ENCODE measurements at places on chromosomes 12 and 14.

DNA sequence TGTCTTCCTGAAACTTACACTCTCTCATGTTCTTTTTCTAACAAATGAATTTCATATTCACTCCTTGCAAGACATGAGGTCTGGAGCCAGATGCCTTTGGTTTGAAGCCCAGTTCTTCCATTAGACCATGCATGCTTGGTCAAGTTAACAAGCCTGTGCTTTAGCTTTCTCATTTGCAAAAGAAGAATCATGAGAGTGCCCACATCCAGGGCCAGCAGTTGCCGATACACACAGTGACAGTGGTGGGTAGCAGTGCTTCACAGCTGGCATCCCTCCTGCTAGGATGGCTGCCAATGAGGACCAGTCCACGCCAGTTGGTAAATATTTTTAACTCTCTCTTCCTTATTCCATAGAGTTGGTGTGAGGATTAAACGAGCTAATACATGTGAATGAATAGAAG is 163.1 kb downstream of the PHLDA1 start:
- DNase-seq, result no peak

DNA sequence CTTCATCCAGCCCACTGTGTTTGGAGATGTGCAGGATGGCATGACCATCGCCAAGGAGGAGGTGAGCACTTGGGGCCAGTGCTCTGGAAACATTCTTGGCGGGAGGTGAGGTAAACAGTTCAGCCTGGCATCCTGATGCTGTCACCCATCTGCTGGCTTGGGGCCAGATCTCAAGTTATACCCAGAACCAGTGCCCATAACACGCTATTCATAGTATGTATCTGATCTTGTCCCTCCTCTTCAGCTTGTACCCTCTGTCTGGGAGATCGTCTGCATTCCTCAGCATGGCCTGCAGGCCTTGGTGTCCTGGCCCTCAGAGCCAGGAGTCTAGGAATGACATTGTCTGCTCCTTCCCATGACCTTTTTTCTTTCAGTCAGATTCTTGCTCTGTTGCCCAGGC is 31.4 kb downstream of the ALDH2 start:
- DNase-seq, result no peak

DNA sequence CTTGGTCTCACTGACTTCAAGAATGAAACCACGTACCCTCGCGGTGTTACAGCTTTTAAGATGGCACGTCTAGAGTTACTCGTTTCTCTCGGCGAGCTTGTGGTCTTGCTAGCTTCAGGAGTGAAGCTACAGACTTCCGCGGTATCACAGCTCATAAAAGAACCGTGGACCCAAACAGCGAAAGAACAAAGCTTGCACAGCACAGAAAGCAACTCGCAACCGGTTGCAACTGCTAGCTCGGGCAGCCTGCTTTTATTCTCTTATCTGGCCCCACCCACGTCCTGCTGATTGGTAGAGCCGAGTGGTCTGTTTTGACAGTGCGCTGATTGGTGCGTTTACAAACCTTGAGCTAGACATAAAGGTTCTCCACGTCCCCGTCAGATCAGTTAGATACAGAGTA is 4.2 kb upstream of the CLEC4C start:
- DNase-seq, result no peak

DNA sequence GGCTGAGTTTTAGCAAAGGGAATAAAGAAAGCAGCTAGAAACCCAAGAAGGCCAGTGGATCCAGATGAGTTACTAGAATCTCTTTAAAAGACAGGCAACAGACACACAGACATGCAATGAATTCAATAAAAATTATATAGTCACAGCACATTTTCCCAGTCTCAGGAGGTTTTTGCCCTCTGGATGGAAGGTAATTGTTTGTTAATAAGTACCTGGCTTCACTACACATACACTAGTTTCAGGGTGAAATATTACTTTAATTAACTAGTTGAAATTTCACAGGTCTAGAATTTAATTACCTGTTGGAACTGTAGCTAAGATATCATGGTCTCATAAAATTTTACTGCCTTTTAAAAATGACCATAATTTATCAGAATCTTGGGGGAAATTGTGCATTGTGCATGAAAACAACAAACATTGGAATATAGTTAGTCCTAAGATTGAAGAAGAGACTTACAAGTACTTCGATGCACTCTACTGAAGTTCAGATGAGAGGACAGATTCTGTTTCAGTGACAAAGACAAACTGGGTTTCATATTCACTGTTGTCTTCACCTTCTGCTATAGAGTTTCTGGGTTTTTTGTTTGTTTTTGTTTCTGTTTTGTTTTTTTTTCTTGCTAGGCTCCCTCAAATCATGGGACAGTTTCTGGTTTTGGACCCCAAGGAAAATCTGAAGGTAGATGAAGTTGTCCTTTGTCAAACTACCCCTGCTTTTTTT is 277.0 kb upstream of the GARIN6 start:
- DNase-seq, result no peak

DNA sequence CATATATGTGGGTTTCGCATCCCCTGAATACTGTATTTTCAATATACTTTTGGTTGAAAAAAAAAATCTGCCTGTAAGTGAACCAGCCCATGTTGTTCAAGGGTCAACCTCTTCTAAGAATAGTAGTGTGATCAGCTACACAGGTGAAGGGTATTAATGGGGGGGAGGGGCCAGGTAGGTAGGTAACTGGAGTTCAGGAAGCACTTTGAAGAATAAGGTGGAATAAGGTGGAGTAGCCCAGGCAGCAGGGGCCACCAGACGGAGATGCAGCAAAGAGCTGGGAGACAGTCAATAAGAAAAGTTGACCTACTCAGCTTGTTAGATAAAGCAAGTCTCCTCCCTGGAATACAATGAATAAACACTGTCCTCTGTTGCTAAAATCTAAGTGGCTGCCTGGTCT is 9.3 kb downstream of the LDHB start:
- DNase-seq, result no peak

- no peak for DNase-seq
These were observed 62.3 kb downstream of the HSPB8 start for GRCh38 chr12:119241049-119241448.

GRCh38 chr14:45728434-45729225 is 475.6 kb upstream of the MIS18BP1 start:
- no peak for DNase-seq

DNA sequence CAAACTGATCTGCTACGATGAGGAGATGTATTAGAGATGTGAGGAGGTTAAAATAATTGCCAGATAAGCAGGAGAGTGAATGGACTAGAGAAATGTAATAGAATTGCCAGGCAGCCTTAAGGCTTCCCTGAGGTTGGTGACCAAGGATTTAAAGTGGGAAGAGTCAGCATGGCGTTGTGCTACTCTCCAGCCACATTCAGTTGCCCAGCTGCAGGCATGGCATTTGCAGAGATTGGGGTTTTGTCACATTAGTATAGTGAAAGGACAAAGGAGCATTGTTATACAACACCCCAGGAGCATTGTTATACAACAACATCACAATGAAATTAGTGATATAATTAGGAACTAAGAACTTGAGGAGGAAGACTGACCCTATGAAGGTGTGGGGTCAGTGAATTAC is 31.7 kb downstream of the MARK3 start:
- DNase-seq, result no peak

DNA sequence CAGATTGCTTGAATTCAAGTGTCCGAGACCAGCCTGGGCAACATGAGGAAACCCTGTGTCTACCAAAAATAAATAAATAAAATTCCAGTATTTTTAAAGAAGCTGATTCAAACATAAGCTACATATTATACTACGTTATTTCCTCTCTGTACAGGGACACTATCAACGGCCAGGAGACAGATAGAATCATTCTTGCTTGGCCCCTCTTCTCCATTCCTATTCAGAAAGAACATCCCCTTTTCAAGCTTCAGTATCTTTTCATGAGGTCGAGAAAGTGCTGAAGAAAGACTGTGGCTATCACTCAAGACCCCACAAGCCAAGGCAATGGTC is 314 bp upstream of the DHRS7 start:
- DNase-seq, result no peak

- DNase-seq, result no peak
These were observed 938.0 kb upstream of the FLRT2 start for GRCh38 chr14:84591827-84592445.

GRCh38 chr12:72075891-72076557 is 137.4 kb downstream of the TPH2 start:
- DNase-seq, result no peak

DNA sequence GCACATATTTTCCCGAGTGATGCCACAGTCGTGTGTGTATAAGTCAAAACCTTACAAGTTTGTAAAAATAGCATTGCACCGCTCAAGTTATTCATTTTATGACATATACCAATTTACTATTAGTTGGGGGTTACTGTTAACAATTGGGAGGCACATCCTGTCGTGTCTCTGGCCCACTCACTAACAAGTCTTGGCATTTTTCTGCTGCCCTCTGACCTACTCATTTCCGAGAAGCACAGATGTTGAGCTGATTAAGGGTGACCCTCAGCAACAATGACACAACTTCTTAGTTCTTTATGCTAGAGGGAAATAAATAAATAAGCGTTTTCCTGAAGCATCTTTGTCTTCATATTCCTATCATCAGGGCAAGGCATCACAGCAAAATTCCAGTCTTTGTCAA is 6.8 kb upstream of the ATG14 start:
- DNase-seq, result no peak

DNA sequence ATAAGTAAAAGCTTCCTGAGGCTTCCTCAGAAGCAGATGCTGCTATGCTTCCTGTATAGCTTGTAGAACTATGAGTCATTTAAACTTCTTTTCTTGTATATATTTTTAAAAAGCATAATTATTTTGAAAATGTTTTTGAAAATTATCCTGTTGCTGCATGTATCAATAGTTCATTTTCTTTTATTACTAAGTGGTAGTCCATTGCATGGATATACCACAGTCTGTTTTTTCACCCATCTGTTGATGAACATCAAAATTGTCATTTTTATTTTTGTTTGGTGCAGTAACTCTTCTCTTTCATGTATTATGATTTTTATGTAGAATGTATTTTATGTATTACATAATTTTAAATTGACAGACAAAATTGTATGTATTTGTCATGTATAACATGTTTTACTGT is 81.4 kb downstream of the TMTC3 start:
- DNase-seq, result no peak

GRCh38 chr12:22069851-22070250 is 23.8 kb downstream of the CMAS start:
- no peak for DNase-seq

GRCh38 chr14:103742499-103743255 is 27.1 kb downstream of the ZFYVE21 start:
- no peak for DNase-seq

- no peak for DNase-seq
These were observed 91.3 kb downstream of the NINJ2 start for GRCh38 chr12:571795-572531.

GRCh38 chr12:14186193-14186502 is 179.3 kb upstream of the ATF7IP start:
- no peak for DNase-seq

DNA sequence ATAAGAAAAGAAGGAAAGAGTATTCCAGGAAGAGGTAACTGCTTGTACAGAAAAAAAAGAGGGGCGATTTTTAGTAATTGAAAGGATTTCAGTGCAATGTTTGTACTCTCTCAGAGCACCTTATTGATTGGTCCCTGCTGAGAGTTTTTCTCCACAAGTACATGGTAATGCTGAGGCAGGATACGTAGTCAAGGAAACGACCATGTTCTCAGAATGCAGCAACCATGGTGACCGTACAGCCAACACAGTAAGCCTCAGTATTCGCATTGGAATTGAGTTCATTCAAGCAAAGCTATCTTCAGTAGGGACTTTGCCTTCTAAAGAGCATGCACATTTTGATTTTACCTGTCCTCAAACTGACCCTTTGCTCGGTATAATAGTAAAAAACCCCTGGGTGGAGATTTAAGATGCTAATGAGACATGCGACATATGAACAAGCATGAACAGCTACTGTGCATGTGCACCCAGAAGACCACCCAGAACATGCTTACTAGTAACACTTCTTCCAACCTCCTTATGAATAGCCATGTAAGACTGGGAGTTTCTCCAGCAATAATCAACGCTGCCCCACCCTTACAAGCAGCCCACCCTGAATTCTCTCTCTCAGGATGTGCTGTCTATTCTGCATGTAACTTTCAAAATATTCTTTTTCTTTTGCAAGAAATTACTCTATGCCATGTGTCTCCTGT is 6.2 kb upstream of the SLC41A2 start:
- DNase-seq, result no peak

DNA sequence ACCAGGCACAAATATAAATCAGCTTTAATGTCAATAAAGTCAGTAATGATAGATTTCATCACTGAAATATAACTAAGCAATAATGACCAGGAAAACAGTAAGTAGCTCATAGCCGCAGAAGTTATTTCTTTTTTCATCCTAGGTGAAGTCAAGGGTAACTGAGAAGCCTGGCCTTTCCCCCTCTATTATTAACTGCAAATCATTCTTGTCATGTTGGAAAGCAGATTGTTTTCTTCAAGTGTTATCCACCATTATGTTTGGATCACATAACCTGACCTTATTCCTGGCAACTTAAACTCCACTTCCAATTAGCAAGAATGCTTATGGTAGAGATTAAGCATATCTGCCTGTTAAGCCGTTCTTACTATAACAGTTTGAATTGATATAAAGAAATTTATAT is 603.4 kb upstream of the FOXG1 start:
- DNase-seq, result no peak

- DNase-seq, result no peak
These were observed 552.3 kb downstream of the SLC16A7 start for GRCh38 chr12:60148109-60148508.

GRCh38 chr12:42574851-42575266 is 14.7 kb downstream of the PRICKLE1 start:
- no peak for DNase-seq
